NCI-H1092 treated with DMSO at 0.1 percent for 48 hours (cell line): ENCODE measurements at places on chromosomes 12 and 14.

- DNase-seq: no peak
Measured at GRCh38 chr14:52863334-52863700, 71.9 kb upstream of the GNPNAT1 start.

- no peak for DNase-seq
Measured at GRCh38 chr12:2751686-2752085, 43.1 kb upstream of the FKBP4 start.

DNA sequence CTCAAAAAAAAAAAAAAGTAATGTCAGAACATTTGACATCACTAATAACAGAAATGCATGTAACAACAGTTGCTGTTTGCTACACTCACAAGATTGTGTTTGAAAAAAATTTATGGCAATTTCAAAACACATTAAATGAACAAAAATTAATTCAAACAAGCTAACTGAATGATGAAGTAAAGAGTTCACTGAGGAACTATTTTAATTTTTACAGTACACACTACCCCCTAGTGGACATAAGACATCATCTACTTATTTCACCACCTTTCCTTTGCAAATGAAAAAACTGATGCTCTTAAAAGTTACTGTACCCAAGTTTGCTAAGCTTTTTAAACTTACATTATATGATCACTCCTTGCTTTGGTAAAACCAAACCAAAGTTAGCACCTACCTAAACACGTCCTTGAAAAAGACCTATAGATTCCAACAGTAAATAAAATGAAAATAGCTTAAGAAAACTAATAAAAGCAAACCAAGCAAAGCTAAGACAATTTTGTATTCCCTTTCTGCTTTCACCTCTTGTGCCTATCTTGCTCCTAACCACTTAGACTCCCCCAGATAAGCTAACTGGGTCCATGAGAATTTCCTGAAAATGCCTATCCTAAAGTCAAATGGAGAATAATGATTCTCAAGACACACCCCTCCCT is 22.2 kb downstream of the UBE2N start:
- peak; percentile 11 for DNase-seq

- DNase-seq: no peak
Measured at GRCh38 chr14:95387826-95388445, 68.2 kb upstream of the CLMN start.

DNA sequence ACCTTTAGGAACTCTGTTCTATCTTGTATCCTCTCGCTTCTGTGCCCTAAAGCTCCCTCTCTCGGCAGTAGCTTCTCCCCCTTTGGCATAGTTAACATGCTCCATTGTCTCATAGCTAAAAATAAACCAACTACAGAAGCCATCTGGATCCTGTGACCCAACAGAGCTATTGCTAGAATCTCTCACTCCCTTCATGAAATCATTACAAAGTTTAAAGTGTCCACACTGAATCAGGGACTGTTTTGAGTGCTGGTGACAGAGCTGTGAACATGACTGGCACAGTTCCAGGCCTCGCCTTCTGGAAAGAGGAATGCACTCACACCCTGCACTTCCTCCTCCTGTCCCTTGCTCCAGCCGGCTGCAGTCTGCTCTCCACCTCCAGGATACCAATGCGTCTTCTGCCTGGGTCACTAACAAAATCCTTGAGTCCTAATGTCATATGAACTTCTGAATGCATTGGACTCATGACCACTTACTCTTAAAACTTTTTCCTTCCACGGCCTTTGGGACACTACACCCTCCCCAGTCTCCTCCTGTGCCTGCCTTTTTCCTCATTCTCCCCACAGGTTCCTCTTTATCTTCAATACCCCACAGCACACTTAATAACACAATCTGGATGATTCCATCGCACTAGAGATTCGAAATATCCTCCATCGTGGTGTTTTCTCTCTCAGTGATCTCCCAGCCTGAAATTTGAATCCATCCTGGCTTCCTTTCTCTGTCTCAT is 13.2 kb downstream of the PLBD1 start:
- no peak for DNase-seq

- DNase-seq: peak; percentile 22
Measured at GRCh38 chr12:96237465-96238077, 43.4 kb downstream of the ELK3 start.

GRCh38 chr14:76698631-76699030 is 62.6 kb upstream of the VASH1 start:
- DNase-seq: no peak

GRCh38 chr14:29868000-29868399 is 59.6 kb downstream of the PRKD1 start:
- DNase-seq: peak; percentile 63
